ENCODE measurements at places on chromosomes 1 and 21. TPM values are rescaled to one million over a fixed set of nuclear protein-coding genes. Genes with fewer than 3 reads are reported as not detected.

DNA sequence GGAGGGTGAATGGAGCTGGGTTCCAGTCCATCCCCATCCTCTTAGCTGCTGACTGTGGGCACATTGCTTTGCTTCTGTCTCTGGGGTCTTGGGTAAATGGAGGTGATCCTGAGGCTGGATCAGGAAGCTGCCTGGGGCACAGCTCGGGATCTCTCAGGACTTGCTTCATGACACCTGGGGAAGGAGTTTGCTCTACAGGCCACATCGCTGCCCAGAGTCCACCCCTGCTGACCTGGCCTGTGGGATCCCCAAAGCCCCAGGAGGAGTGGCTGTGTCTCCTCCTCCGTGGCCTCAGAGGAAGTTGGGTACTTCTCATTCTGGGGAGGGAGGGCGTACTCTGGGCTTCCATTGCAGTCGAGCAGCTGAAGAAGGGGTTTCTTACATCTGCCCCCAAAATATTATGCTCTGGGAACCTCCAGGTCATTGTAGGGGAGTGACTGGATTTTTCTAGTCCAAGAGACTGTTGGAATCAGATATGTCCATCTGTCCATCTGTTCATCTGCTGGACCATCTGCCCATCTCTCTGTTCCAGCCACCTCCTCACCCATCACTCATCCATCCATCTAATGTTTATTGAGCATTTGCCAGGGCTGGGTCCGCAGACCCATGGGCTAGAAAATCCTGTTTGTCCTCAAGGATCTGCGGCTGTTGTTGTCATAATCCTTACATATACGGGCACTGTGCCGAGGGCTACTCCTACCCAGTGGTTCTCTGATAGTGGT lies 45.9 kb downstream of the ARHGEF10L start:
- peaks cover 53% of the 10 kb centered on the region for H3K4me1 ChIP-seq
- no peak overlapping the region for H3K4me3 ChIP-seq
- H3K27me3 ChIP-seq, result peaks cover 3% of the 10 kb centered on the region
- no peak for DNase-seq

DNA sequence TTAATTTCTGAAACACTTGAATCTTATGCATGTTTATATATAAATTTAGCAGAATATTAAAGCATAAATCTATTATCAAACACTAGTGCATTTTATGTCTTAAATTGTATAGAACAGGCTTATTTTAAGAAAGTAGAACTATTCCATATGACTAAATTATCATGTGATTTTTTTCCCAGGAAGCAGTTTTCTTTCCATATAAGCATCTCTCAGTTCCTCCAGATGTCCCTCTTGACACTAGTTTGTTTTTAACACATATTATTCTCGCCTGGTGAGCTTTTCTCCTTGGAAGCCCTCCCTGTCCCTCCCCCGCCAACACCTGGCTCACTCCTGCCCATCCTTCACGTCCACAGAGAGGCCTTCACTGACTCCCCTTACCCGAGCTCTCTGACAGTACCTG lies 48.3 kb upstream of the BCAR3 start:
- no peak overlapping the region for H3K4me3 ChIP-seq
- H3K27ac ChIP-seq, result no peak overlapping the region
- H3K4me1 ChIP-seq, result peaks cover 37% of the 10 kb centered on the region
- DNase-seq, result no peak
- peaks cover 2% of the 10 kb centered on the region for H3K27me3 ChIP-seq

DNA sequence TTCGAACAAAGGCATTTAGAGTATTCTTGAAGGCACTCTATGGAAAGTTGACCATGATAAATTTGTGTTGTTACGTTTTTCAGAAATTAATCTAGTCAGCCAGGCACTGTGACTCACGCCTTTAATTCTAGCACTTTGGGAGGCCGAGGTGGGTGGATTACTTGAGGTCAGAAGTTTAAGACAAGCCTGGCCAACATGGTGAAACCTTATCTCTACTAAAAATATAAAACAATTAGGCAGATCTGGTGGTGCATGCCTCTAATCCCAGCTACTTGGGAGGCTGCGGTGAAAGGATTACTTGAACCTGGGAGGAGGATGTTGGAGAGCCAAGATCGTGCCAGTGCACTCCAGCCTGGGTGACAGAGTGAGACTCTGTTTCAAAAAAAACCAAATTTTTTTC lies 130.6 kb upstream of the BRINP3 start:
- no peak overlapping the region for H3K27ac ChIP-seq
- H3K36me3 ChIP-seq, result no peaks in the 10 kb centered on the region
- DNase-seq, result no peak
- no peak overlapping the region for H3K4me3 ChIP-seq

DNA sequence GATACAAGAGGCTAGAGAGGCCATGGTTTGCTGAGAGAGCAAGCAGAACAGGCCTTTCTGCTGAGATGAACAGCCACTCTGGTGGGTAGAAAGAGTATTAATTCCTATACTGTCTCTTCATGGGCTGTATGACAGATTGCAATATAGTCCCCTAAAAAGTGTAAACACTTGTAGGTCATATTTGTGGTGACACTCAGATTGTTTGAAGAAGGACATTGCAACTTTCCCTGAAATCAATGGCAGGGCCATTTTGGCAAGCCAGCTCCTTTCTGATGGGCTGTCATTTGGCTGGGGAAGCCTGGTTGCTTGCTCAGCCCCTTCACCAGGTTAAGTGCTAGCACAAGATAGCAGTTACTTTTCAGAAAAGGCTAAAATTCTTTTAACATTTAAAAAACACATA lies 27.5 kb downstream of the RAB4A start:
- DNase-seq, result no peak
- peaks cover 30% of the 10 kb centered on the region for H3K36me3 ChIP-seq
- H3K27ac ChIP-seq, result no peak overlapping the region

- H3K36me3 ChIP-seq, result peaks cover 43% of the 10 kb centered on the region
- H3K4me3 ChIP-seq, result peak overlapping the region; percentile 66
- peaks cover 50% of the 10 kb centered on the region for H3K4me1 ChIP-seq
- DNase-seq, result peak; percentile 15
- H3K27ac ChIP-seq, result peak overlapping the region; percentile 84
Observed at GRCh38 chr1:35605071-35605866, 32.2 kb downstream of the TFAP2E start.

DNA sequence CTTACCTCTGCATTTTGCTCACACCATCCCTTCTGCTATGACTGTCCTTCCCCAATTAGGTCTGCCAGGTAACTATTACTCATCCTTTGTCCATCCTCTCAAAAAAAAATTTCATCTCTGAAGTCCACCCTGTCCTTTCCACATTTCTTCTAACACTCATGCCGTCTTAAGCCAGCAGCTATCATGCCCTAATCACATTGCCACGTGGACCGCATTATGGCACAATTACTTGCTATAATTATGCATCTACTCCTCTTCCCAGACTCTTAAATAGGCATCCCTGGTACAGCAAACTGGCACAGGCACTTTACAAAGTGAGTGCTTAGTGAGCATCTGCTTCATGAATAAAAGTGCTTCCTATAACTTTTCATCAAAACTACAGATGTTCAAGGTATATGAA lies 295.4 kb upstream of the ESRRG start:
- H3K27ac ChIP-seq, result no peak overlapping the region
- H3K4me1 ChIP-seq, result no peaks in the 10 kb centered on the region
- no peak overlapping the region for H3K4me3 ChIP-seq
- DNase-seq, result no peak
- peaks cover 4% of the 10 kb centered on the region for H3K27me3 ChIP-seq
- no peaks in the 10 kb centered on the region for H3K36me3 ChIP-seq

DNA sequence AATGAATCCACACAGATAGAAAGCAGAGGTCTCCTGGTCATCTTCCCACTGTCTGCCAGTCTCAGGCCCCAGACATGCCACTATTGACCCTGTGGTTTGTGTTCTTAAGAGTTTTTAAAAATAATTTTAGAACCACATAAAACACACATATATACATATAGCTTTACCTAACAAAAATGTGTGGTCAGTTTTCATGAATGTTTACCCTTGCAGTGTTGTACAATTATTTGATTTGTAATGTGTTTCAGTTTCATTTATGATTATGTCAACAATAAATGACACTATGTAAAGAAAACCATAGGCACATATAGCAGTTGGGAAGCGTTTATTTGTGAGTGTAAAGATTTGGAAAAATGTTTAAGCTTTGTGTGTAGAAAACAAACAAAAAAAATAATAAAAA lies 17.1 kb downstream of the CHAF1B start:
- no peaks in the 10 kb centered on the region for H3K27me3 ChIP-seq
- no peak for DNase-seq
- no peak overlapping the region for H3K27ac ChIP-seq
- H3K4me3 ChIP-seq, result no peak overlapping the region

ARHGAP29 gene
- total RNA-seq, result 36.9 TPM

FCGR2B gene
- total RNA-seq, result not detected

ADORA3 gene
- total RNA-seq, result not detected

SIM2 gene
- not detected for total RNA-seq

DTL gene
- 26.8 TPM for total RNA-seq

DNA sequence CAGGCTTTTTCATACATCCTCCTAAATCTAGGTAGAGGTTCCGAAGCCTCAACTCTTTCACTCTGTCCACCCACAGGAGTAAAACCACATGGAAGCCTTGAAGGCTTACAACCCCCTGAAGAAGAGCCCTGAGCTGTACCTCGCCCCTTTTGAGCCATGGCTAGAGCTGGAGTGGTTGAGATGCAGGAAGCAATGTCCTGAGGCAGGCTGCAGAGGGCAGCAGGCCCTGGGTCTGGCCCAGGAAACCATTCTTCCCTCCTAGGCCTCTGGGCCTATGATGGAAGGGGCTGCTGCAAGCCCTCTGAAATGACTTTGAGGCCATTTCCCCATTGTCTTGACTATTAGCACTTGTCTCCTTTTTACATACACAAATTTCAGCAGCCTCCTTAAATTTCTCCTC lies 1503.0 kb downstream of the KCNT2 start:
- H3K27me3 ChIP-seq, result no peaks in the 10 kb centered on the region
- no peak overlapping the region for H3K27ac ChIP-seq
- H3K4me1 ChIP-seq, result no peaks in the 10 kb centered on the region

DNA sequence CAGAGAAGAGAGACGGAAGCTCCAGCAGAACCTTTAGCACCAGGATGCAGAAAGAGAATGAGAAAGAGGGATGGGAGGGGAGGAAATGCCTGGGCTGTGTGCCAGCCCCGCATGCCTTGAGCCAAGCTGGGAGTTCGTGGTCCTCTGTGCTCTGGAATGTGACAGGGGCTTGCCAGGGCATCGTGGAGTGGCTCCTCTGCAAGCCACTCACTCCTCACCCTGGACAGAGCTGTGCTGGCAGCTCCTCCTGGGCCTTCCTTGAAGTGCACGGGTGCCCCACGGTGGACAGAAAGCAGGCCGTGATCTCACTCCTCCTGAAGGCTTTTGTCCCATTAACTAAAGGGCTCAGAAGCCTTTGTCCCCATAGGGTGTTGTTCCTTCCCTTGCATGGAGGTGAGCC lies 34.8 kb upstream of the PRELP start:
- H3K4me3 ChIP-seq, result no peak overlapping the region
- H3K4me1 ChIP-seq, result peaks cover 35% of the 10 kb centered on the region

All from HFFc6 (cell line).